ENCODE measurements at places on chromosomes 3 and 15.

GRCh38 chr3:52845691-52846431 is 11.0 kb upstream of the MUSTN1 start:
- DNase-seq: no peak

GRCh38 chr3:108897883-108898282 is 55.8 kb downstream of the GUCA1C start:
- no peak for DNase-seq

GRCh38 chr3:69763458-69763857 is 24.2 kb downstream of the MITF start:
- no peak for DNase-seq

DNA sequence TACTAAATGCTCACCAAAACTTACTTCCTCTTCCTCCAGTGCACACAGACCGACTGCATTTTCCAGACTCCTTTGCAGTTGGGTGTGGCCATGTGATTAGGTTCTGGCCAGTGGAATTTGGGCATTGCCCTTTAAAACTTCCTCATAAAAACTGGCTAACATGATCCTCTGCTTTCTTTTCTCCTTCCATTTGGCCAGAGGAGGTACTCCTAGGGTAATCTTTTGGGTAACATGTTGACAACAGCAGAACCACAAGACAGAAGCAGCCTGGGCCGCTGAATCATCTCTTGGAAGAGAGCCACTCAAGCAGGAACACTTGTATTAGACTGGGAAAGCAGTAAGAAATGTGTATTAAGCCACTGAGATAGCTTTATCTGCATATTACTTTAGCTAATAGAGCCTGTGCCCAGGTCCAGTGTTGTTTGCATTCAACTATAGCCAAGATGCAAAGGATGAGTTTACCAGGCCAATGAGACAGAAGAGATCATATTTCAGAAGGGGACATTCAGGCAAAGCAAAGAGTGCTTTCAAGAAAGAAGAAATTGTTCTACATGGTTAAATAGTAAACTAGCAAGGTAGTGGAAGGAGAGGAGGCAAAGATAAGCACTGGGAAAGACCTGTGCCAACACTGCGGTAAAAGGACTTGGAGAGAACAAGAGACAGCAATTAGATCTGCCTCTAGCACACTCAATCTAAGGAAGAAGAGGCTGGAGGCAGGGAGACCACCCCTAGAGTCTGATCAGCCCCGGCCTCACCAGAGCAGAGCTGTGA is 79.8 kb downstream of the PLCH1 start:
- DNase-seq: no peak

- DNase-seq: no peak
These were observed 728.1 kb downstream of the OTOL1 start for GRCh38 chr3:162224746-162225145.

GRCh38 chr3:30333903-30334302 is 272.5 kb upstream of the TGFBR2 start:
- no peak for DNase-seq

GRCh38 chr3:119034256-119035013 is at the start of gene IGSF11:
Gene IGSF11, minus strand, starts transcription at chr3:119034846. Its CDS starts 264 bp downstream, at chr3:119034582.
- DNase-seq: peak; percentile 65

DNA sequence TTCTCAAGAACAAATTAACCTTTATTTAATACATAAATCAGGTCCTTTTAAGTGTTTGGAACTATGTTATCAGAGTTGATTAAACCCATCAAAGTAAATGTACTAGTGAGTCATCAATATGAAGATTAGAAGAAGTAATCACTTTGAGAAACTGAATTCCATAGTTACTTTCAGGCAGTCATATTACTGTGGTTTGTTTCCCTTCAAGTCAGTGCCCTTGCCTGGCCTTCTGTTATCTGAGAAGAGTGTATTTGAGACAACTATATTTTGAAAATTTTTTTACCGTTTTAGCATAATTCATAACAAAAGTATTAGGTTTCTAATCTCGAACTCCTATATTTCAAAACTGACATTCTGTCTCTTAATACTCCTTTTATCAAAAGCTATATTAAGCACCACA is 73.6 kb downstream of the GMPS start:
- no peak for DNase-seq

DNA sequence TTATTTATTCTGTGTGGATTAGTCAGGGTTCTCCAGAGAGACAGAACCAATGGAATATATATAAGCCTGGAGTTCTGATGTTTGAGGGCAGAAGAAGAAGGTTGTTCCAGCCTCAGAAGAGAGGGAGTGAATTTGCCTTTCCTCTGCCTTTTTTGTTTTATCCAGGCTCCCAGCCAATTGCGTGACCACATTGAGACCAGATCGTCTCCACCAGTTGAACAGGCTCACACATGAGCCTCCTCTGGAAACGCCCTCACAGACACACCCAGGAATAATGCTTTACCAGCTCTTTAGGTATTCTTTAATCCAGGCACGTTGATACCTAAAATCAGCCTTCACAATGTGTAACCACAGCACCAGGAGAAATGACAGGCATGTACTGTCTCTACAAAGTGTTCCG is 923.1 kb downstream of the TBL1XR1 start:
- DNase-seq: no peak

GRCh38 chr3:35641331-35641730 is 2.0 kb downstream of the ARPP21 start:
- DNase-seq: no peak

- no peak for DNase-seq
These were observed 155.6 kb upstream of the TSC22D2 start for GRCh38 chr3:150252462-150252861.

DNA sequence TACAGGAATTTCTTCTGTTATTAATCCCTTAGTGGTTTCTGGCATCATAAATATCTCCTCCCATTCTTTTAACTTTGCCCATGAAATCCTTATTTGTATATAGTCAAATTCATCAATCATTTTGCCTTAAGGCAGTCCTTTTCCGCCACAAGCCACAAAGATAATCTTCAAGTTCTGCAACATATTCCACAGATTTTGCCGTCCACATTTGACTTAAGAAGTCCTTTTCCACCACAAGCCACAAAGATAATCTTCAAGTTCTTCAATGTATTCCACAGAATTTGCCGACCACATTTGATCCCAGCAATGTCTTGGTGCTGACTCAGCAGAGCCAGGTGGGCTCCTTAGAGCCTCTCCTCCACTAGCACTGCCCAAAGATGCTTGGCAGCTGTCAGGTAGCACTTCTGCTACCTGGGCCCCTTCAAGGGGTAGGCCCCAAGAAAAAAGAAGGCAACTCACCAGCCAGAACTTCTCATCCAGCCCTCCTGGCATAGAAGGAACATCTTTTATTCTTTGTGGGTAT is 35.0 kb downstream of the SEC22C start:
- no peak for DNase-seq

DNA sequence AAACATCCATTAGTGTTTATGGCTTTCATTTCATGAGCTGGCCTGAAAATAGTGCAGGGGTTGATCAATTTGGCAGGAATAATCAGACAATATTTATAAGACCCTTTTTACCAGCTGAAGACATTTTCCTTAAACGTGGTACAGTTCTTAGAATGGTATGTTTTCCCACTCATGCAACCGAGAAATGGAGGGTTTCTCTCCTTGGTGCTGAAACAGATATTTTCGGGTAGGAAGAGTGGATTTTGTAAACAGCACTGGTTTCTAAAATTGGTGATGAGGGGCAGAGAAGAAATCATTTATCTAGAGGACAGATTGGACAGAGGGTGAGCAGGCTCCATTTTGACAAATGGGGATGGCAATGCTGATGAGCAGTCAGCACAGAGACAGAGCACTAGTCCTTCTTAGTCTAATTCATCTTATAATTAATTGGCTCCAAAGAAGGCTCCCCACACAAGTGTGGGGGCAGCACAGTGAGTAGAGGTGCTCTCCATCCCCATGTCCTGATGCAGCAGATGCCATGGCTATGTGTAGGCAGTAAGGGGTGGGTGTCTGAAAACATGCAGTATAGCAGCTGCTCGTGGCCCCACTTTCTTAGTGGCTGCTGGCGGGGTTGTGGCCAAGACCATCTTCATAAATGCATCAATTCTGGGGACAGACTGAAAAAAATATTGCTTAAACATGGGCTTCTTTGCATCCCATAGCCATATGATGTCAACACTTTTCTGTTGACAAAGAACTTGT is 18.1 kb upstream of the SLC7A14 start:
- no peak for DNase-seq

- no peak for DNase-seq
These were observed 425.0 kb upstream of the ADAMTS9 start for GRCh38 chr3:65112751-65113300.

- DNase-seq: no peak
These were observed 1.2 kb upstream of the HGD start for GRCh38 chr3:120683213-120683612.

DNA sequence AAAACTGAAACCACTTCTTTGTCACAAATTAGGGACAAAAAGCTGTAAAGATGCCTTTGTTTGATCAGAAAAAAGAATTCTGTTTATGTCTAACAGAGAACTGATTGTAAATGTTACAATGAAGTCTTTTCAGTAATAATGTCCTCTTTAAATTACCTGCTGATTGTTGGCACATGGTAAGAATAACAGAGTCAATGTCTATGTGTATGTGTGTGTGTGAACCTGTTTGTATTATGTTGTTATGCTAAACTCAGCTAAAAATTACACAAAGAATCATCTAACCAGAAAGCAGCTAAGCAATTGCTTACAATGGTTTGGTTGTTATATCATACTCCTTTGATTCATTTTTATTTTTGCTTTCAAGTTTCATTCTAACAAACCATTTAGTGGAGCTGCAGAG is 159.1 kb upstream of the PDZRN3 start:
- DNase-seq: no peak

GRCh38 chr3:128052595-128053351 is 536 bp downstream of the SEC61A1 start:
- DNase-seq: no peak

DNA sequence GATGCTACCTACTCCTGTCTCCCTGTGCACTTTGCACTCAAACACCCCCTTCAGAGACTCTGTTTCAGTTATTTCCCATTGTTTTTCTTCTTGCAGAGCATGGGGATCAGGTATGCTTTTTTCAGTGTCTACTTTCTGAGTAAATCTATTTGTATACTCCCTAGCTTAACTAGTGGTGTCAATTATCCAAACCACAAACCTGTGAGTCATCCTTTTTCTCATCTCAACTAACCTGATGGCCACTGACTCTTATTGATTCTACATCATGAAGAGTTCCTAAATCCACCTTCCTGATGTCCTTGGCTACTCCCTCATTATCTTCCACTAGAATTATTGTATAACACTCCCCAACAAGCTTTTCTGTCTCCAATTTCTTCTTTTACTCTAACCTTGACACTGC is 68.0 kb downstream of the DIPK2A start:
- DNase-seq: no peak

DNA sequence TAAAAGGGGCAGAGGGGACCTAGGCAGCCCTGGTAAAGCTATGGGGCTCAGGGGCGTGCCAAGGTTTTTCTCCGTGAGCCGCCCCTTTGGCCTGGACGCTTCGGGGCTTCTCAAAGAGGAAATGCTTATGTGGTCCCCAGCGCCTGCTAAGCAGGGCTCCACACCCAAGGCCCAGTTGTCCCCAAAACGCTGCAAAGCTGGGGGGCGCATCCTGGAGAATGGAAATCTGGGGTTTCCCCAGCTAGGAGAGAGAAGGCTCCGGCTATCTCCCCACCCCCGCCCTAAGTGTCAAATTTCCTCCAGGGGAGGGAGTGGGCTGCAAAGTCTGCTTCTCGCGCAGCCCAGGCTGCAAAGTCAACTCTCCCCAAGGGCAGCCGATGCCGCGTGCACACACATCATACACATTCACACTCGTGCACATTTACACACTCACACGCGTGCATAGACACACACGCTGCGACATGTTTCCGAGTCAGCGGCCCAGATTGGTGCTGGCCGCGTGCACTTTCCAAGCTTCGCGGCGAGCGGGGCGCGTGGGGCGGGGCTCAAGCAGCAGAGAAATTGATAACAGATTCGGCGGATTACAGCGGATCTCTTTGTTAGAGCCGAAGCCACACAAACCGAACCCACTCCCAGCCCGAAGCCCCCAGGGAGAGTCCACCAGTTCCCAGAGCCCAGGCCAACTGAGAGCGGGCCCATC is 4.5 kb downstream of the WNT5A start:
- DNase-seq: no peak

- no peak for DNase-seq
These were observed 108.5 kb downstream of the ZIC4 start for GRCh38 chr3:147297761-147298350.

DNA sequence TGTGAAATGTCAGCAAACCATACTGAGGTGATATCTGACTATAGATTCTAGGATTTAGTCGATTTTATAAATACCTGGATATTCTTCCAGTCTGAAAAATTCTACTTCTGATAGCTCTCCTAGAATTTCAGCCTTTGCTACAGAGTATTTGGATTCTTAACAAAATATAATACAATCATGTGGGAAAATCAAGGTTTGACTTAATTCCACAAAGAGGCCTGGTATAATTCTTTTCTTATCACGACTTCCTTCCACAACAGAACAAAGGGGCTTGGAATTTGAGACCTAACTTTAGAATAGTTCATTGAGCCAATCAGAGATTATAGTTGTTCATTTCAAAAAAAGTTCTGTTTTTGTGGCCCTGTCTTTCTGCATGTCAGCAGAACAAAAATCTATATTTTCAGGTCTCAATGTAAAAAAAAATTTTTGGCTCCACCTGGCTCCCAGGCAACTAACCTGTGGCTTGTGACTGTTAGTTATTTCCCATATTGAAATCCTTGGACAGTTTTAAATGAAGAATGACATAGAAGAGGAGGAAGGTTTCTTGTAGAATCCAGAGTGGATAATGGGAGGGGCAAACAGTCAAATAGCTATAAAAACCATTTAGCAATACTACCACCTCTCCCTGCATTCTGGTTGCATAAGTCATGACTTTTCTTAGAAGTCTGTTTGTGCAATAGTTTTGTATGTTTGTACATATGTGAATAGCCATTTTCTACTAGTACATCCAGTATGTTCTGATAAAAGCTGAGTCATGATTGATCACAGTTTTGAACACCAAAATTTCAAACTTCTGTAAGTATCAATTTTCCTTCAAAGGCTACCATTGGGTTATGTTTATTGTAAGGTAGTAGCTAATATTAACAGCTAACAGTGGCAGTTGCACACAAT is 4.0 kb downstream of the TM4SF1 start:
- DNase-seq: no peak

DNA sequence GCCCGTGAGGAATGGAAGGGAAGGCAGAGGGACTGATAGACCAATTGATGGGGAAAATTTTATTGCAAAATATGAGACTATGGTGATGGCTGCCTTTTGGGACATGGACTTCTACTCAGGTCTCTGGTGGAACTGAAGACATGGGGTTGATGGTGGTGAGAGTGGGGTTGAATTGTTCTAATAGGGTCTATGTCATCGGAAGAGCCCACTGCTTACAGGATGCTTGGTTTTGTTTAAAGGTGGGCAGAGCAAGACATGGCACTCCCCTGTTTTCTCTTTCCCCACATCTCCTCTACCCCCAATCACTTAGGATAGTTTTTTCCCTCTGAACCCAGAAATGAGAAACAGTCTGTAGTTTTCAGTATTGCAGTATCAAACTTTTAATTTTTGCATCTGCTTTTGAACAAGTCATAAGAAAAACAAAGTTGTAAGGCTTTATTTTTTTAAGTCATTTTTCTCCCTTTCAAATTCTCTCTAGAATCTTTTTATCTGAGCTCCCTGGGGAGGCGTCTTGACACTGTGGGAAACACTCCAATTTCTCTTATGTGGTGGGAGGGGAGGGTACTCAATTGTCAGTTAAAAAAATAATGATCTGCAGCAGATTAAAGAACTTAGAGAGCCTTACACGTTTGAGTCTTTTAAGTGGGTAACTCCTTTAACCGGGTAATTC is 276.2 kb upstream of the TBC1D5 start:
- no peak for DNase-seq

Data from stimulated activated CD4-positive, alpha-beta T cell treated with anti-CD3 and anti-CD28 coated beads, TNF-alpha, amount 100 ng/mL, for 24 hours (primary cell).